ENCODE measurements at places on chromosomes 4 and X.

DNA sequence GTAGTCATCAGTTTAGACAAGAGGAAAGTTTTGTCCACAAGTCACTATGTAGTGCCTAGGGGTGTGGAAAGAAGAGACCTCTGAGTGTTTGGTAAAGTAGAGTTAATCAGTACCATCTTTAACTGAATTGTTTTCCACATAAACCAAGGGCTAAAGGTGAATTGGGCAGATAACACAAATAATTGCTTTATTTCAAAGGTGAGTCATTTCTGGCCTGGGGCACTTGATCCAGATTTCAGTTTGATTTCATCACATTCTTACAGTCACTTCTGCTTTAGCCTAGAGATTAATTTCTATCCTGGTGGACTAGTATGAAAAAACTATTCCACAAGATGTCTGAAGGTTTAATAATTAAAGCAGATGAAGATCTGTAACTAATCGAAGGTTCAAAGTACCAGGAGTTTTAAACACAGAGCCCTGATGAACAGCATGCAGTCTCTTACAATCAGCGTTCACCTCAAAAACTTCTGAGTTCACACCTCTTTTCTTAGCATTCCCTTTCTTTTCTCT is 74.5 kb upstream of the BOD1L1 start:
- DNase-seq: no peak

GRCh38 chrX:107768051-107768450 is 7.5 kb downstream of the TSC22D3 start:
- no peak for DNase-seq

- DNase-seq: peak; percentile 90
Observed at GRCh38 chr4:8393593-8394038, 46.9 kb downstream of the ACOX3 start.

DNA sequence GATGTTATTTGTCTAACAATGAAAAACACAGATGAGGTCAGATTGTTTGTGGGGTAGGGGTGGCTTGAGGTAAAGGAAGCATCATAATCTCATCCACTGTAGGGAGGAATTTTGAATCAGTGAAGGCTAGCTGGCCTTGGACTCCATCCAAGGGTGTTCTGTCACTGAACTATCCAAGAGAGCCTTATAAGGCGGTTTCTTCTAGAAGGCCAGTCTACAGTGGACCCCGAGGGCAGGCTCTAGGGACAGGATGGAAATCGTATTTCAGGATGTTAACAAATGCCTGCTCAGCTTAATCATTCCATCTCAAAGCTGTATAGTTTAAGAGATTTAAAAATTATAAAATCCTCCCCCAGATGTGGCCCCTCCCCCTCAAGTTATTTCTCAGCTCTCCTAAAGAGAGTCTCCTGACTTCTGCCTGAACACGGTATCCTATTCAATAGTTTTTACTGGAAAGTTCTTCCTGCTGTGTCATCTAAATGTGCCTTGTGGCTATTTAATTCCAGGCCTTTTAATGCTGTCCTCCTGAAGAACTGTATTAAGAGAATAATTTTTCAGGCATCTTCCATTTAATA is 8.0 kb downstream of the IGFBP7 start:
- peak; percentile 20 for DNase-seq

DNA sequence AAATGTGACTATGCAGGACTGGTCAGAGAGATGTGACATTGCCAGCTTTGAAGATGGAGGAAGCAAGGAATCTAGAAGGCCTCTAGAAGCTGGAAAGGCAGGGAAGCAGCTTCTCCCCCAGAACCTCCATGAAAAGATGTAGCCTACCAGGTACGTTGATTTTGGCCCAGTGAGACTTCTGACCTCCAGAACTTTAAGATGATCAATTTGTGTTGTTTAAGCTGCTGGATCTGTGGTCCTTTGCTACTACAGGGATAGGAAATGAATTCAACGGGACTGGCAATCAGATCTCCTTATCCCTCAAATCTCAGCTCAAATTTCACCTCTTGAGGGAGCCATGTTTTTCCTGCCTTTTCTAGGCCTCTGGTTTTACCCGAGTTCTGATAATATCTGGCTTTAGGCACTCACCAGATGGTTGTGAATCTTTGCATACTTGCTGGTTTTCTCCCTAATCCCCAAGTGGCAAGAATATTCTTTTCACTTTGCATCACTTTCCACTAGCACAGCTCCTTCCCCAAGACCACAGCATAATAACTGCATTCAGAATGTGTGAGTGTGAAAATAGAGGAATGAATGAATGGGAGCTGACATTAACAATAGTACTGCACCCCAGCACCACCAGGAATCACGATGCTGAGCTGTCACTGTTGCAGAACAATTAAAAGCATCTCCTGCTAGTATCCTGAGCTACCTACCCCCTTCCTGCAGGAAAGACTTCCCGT is 25.5 kb upstream of the TMSB4X start:
- DNase-seq: no peak
